8988T (cell line): ENCODE measurements at places on chromosomes 6 and 20.

DNA sequence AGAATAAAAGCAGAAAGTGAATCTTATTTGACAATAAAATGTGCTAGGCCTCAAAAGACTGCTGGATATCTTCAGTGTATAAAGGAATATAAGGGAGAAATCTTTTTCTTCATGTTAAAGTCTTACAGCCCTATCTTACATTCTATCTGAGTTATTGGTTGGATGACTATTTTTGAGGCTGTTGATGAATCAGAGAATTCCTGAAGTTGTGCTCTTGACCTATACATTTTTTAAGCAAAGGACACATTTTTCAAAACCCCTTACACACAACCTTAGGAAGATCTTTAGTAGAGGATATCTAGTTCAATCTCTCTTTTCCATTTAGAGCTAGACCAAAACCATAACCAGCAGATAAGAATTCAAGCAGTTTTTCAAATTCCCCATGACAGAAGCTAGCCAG, 10.9 kb upstream of the CGA start:
- DNase-seq: no peak

GRCh38 chr6:27804851-27805250, 107.3 kb downstream of the OR2B2 start:
- DNase-seq: no peak

DNA sequence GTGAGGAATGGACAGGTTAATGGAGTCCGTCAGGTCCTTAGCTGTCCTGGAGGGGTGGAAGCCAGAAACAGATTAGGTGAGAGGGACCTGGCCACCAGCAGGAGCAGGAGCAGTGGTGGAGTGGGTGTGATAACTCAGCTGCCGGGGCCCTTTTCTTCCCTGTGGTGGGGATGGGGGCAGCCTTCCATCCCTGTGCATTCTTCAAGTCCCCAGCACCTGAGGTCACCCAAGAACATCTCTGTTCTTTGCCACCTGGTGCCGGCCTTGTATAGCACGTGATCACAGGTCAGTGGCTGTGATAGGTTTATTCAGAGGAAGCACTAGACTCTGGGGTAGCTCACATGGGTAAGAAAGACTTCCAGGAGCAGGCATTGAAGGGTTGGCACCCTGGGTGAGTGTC, 16.6 kb downstream of the ERGIC3 start:
- no peak for DNase-seq

- peak; percentile 99 for DNase-seq
Measured at GRCh38 chr20:62156592-62157386, 13.2 kb downstream of the SS18L1 start.

- DNase-seq: no peak
Measured at GRCh38 chr6:132412656-132413498, 11.6 kb upstream of the MOXD1 start.
